Lower leg skin (tissue), 4 donors: ENCODE measurements at places on chromosomes 3 and 15. TPM values are rescaled to one million over a fixed set of nuclear protein-coding genes. Genes with fewer than 3 reads are reported as not detected.

The GLDN gene
- 3.7 TPM for total RNA-seq

The ASB14 gene
- total RNA-seq: not detected

GRCh38 chr3:4680871-4681300 is 187.7 kb downstream of the ITPR1 start:
- DNase-seq: no peak

DNA sequence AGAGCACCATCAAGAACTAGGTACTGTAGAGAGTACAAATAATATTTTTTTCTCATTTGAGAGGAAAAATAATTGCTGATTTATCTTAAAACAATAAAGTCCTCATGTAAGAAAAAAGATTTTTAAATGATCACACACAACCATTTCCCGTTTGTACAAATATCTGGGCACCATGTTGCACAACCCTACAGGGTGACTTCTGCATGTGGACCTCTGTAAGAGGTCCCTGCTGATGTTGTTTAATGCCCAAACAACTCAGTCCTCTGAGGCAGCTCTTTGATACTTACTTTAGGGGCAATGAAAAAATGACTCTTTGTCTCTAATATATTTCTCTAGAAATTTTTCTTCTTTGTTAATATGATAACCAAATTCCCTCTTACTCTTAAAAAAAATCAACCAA is 168.1 kb upstream of the SATB1 start:
- DNase-seq: no peak

DNA sequence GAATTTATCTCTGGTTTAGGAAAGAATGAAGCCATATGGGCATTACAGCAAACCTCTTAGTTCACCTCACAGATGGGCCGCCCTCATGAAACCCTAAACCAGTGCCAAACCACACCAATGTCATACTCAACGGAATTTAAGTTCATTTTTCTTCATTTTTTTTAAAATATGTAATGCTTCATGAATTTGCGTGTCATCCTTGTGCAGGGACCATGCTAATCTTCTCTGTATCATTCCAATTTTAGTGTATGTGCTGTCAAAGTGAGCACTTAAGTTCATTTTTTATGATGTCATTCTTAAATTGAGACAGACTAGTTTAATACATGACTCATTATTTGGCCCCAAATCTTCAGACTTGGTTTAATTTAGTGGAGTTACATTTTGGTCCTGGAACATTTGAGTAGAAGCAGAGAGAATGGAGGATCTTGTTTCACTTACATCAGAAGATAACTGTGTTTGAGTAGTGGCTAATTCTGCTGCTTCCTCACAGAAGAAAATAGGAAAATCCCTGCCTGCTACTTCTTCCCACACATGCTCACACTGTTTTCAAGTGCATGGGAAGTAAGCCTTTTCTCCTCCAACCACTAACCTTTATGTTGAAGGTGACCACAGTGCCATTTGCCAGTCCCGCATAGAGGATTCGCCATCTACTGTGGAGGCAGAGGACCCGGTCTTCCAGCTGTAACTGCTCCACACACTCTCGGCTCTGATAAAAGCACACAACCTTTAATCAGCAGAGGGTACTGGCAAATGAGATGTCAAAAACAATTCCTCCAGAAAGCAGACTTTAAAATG is 63.3 kb downstream of the ZNF106 start:
- DNase-seq: no peak

- DNase-seq: no peak
Measured at GRCh38 chr15:73714695-73715301, 30.6 kb downstream of the CD276 start.

- DNase-seq: no peak
Measured at GRCh38 chr3:182487143-182487542, 306.2 kb upstream of the ATP11B start.

DNA sequence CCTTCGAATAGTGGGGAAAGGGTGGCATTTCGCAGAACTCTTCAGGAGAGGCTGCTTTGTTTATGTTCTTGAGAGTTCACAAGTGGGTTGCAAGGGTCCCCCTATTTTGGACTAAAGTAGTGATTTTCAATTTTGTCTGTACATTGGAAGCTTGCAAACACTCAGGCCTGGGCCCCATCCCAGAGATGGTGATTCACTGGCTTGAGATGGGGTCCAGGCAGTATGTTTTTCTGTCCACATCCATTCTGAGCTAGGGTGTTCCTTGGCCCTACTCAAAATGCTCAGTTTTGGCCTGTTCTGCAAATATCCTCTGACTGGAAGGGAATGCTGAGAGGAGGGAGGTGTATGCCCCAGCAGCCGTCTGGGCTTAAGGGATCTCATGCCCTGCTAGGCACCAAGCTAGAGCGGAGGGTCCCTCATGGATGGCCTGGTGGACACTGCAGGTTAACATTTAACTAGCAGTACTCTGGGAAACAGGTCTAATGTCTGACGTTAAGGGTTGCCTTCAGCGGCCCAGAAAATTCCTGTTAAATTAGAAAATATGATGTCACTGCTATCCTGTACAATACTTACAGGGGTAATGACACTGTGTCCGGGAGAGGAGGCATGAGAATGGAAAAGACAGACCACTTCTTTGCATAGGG is 181.4 kb downstream of the OPA1 start:
- no peak for DNase-seq

DNA sequence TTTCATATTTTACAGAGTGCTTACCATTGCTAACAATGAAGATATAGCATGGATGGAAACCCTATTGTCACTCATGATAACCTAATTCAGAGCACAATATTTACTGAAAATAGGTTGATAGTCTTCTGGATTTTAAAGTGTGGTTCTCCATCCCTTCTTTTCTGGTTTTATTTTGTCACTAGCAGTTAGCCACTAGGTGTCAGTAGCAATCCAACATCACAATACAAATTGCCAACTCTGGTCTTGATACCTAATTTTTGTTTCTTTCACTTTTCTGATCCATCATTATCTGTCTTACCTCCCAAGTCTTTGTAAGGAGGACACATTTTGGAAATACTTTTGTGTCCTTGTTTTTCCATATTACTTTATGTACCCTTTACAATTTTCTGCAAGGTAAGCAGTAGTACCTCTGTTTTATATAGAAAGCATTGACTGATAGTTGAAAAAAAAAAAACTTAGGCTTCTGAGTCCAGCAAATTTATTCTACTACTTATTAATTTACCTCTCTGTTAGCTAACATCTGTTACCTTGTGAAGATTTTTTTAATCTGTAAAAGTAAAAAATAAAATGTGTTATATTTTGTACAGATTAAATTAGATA is 28.3 kb upstream of the CRYBG3 start:
- DNase-seq: no peak

DNA sequence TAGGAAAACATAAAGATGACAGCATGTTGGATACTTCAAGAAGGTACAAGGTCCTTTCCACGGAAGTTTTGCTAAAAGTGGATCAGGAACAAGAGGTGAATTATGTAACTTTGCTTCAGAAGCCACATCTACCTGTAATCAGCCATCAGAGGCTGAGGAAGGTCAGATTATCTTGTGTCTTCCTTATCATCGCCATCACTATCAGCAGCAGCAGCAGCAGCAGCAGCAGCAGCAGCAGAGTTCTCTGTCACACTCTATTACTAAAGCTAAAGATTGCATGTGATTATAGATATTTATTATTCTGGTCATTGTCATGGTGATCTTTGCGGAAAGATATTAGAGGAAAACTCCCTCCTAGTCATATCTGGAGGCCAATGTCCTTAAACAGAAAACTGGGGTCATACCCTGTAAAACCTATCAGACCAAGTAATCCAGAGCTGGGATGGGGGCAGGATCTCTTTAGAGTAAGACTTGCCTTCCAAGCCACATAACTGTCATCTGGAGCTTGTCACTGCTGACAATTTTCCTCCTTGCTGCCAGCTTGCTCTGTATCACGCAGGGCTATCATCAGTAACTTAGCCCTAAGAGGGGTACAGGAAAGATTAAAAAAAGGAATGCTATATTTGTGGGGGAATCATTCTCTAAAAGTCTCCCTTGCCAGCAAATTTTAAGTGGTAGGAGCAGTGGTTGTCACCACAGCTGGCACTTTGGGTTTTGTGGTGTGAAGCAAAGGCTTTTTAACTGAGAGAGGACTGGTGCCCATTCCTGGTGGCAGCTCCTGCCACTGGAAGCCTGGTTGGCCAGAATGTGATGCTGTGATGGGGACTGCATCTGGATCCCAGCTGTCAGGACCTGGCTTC is 130.9 kb upstream of the RASGRP1 start:
- DNase-seq: no peak

DNA sequence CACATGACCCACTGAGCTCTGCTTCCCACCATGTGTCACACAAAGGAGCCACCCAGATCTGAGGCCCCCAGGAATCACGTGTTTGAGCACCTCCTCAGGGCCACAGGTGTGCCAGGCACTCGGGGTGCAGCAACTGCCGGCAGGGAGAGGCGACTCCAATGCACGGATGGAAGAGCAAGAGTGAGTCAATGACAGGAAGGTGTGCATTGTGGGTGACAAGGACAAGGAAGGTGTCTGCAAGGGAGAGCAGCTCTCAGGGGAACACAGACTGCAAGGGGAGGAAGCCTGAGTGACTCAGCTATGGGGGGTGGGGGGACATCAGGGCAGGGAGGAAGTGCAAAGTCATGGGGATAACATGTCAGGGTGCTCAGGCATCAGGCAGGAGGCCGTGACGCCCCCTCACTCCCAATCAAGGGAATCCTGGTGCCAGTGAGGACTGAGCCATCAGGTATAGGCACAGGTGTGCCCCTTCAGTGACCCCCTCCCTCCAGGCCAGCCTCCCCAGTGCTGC is 67.4 kb downstream of the NUP210 start:
- DNase-seq: no peak
